ENCODE measurements at places on chromosomes 2 and 18.
A peak's percentile ranks its signal among the peaks of the same experiment; 100 is the strongest.

- no peak for DNase-seq
These were observed 5.8 kb upstream of the ANO7 start for GRCh38 chr2:241182531-241183133.

- DNase-seq, result no peak
These were observed 136.2 kb downstream of the PXDN start for GRCh38 chr2:1607971-1608688.

DNA sequence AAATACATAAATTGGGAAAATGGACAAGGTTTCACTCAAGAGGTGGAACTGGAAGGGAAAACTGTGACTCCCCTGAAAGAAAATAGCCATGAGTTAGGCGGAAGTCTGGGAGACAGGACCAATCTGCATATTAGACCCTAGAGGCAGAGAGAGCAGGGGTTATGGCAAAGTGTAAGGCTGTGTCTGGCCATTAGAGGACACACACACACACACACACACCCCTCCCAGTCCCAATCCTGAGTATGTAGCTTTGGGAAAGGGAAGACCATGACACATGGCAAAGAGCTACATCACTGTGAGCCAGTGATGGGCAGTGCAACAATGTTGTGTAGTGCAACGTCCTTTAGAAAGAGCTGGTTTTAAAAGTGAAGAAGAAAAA, 479.9 kb upstream of the NXPH2 start:
- DNase-seq, result no peak

DNA sequence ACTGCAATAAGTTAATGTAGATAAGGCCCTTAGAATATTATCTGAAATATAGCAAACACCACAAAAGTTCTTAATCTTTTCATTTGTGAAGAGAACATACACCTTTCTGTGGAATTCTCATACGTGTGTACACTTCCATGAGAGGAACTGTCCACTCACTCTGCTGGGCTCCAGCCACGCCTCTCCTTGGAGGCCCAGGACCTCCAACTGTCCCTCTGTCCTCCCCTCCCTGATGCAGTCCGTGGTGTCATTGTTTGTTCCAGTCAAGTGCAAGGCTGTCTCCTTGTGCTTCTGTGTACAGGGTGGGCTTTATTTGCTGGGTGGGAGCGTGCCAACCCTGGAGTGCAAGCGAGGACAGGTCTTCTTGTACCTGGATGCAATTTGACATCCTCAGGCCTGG, 8.7 kb downstream of the RAB12 start:
- DNase-seq, result no peak

DNA sequence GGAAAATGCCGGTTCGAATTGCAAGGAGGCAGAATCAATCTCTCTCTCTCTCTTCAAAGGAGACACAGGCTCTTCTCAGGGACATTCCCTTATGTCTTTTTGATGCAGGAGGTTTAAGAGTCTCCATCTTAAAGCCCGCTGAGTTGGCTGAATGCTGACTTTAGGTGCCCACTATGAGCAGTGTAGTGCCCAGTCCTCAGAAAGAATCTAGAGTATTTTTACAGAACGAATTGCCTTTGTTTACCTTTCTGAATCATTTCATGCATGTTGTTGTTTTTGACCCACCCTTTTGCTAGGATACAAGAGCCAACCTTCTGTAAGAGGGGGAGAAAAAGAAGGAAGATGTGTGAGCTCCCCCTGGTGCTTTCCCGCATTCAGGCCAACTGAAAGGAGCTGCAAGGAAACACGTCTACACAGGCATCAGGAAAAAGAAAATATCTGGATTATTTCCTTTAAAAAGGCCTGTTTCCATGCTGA, 193.5 kb upstream of the TCF4 start:
- DNase-seq, result peak; percentile 80

GRCh38 chr2:69036926-69037325, 23.9 kb downstream of the ANTXR1 start:
- no peak for DNase-seq

DNA sequence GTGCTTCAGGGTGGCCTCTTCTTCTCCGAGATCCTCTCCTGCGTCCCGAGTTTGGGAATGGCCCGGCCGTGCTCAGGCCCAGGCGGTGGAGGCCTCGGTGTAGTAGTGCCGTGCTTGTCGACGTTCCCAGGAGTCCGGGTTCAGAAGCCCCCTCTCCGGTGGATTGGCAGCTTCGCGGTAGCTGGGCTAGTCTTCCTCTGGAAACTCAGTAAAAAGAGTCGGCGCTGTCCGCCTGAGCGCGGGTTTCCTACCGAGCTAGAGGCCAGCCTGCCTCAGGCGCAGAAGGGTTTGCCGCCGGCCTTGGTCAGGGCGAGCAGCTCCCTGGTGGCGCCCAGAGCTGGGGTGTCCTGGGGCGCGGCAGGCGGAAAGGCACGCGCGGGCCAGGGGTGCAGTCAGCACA, 3.2 kb downstream of the RALBP1 start:
- DNase-seq, result no peak

GRCh38 chr2:227834423-227834822, 20.8 kb downstream of the CCL20 start:
- DNase-seq, result no peak

DNA sequence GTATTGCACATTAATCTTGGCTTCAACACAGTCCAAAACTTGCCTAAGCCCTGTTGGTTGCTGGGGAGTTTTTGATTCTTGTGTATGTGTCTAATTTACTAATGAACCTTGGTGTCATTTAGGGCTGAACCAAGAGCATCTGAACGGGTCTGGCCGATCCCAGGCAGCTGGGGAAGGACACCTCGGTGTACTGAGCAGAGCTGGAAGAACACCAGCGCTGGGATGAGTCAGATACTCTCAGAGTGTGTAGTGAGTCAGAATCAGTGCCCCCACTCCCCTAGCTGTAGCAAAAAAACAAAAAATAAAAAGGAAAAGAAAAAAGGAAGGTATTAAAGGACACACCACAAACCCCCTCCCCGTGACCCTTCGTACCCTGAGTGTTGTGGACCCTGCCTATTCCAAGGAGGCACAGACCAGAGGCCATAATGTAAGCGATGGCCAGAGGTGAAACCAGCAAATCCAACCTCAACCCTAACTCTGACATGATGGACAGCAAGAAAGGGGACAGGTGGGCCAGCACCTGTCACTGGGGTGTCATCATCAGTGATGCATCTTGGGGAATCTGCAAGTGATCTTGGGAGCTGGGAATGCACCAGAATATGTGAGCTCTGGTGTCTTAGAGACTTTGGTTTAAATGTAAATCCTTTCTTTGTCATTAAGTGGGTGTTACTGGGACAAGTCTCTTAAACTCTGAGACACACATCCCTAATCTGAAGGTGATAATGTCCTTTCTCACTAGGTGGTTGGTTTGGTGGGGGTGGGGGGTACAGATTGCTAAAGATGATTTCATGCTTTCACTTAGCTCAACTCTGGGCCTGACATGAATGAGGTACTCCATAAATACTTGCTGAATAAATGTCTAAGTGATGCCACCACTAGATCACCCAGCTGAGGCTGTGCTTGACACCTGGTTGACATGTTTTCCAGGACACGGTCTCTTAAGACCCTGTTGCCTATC, 34.2 kb upstream of the NCOA1 start:
- peak; percentile 44 for DNase-seq

DNA sequence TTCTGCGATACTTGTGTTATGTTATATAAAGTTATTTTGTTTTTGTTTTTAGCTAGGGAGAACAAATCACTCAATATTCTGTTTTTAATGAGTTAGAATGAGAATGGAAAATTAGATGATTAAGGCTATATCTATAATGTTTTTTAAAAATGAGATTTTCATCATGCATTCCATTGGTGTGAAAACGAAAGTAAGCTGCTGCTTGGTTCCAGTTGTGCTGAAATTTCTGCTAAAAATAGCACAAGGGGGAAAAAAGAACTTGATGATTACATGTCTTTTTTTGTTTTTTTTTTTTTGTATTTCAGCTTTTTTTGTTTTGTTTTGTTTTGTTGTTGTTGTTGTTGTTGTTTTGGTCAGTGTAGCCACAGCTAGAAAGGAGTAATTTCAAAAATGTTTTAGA, 242.6 kb upstream of the KCNJ3 start:
- peak; percentile 29 for DNase-seq

GRCh38 chr2:31000970-31001369, 137.3 kb downstream of the GALNT14 start:
- DNase-seq, result no peak

DNA sequence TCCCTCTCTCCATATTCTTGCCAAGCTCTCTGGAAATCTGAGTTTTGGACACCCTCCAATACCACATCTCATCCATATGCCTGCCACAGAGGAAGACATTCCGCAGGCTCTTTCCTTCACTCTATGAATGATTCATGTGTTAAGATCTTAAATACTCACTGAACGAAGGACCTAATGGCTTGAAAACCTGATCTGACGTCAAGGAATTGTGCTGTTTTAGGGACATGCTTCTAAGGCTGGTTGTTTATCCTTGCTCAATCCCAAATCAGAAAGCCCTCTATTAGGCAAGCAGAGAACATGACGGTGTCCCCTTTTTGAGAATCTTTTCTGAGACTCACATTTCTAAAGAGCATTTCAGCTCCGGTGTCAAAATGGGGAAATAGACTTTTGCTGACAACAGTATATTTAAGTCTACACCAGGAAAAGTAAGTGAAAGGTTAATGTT, 83.7 kb upstream of the GALNT5 start:
- peak; percentile 76 for DNase-seq

GRCh38 chr18:63262369-63263335, 56.9 kb downstream of the BCL2 start:
- DNase-seq, result no peak

DNA sequence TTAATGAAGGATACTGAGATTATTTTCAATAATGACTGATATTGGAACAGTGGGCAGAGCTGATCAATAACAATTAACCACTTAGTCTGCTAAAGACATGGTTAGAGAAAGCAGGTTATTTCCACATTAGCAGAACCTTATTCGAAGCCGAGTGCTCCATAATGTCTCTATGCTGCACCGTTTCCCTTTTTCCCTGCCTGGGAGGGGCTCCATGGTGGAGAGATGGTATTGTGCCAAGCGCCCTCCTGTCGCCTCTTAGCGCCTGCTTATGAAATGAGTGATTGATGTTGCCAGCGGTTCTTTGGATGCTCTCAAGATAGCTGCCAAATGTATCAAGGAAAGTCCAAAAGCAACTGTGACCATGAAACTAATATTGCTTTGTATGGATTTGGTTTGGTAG, 34.6 kb upstream of the INSIG2 start:
- DNase-seq, result no peak

GRCh38 chr2:132424526-132425121, 8.0 kb downstream of the GPR39 start:
- DNase-seq, result peak; percentile 39

GRCh38 chr2:60152226-60152833, 401.1 kb downstream of the BCL11A start:
- no peak for DNase-seq

GRCh38 chr18:27735117-27735516, 441.8 kb downstream of the CDH2 start:
- DNase-seq, result no peak

DNA sequence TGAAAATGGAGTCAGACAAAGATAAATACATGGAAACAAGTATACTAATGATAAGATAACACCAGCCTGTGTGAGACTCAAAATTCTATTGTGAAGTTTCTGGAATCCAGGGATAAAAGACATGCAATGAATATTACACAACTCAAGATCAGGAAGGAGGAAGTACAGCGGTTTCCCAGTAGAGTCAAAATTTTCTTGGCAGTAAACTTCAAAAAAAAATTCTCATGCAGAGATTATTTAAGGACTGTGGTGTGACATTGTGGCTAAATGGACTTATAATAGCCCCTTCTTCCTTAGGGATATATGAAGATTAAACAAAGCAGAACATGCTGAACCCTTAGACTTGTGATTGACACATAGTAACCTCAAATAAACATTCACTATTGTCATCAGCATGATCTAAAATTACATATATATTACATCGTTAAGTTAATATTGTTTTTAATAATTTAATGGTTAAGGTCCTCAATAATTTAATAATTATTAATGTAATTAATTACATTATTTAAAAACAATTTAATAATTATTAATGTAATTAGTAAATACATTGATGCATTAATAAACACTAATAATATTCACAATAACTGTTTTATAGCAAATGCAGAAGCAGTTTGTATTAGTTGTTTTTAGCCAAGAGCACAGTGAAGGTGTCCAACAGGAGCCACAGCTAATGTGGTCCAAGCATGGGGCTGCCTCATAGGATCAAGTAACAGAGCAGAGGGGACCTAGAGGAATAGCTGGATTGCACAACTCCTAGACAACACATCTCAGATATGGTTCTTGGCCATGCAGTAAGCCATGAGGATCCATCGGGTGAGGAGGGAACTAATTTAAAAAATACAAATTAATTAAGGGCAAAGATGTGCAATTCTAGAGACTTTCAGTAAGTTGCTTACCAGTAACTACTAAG, 77.3 kb downstream of the POLE4 start:
- DNase-seq, result no peak

GRCh38 chr18:57083485-57083884, 63.4 kb upstream of the BOD1L2 start:
- DNase-seq, result no peak

GRCh38 chr2:131103165-131103564, 2.0 kb upstream of the PLEKHB2 start:
- no peak for DNase-seq

DNA sequence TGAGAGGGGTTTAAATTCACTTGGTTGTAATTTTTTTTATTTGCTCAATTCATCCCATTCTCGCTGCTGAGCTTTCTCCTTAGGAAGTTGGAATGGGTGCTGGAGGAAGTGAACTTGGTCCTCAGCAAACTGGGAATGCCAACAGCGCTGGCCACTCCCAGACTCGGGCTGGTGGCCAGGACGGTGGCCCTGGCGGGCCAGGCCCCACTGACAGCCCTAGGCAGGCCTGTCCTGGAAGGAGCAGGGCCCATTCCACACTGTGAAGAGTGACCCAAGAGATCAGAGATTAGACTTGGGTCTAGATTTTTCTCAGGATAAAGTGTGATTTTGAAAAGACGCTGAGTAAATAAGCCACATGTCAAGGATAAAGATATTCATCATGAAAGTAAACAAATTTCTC, 132.7 kb downstream of the HDAC4 start:
- DNase-seq, result peak; percentile 64

DNA sequence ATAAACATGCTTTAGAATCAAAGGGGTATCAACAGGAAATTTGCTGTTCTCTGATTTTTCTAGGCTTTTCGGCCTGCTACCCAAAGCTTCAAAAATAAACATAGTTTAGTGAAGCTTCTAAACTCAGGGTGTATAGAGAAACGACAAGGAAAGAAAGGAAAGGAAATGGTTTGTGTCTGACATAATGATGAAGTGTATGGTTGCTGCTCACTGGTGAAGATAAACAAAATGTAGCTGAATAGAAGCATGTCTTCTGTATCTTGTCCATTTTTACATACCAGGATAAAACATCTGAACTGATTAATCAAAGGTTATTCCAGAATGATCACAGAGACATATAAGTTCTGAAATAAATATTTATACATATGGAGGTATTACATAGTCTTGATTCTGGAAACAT, 1324.6 kb upstream of the NRXN1 start:
- DNase-seq, result no peak

GRCh38 chr18:53496028-53496427, 728.4 kb downstream of the MBD2 start:
- DNase-seq, result no peak

- DNase-seq, result no peak
These were observed 74.5 kb downstream of the CABLES1 start for GRCh38 chr18:23209796-23210195.

Data from stomach (tissue), 19 donors.